ENCODE measurements at places on chromosomes 6 and 20.

DNA sequence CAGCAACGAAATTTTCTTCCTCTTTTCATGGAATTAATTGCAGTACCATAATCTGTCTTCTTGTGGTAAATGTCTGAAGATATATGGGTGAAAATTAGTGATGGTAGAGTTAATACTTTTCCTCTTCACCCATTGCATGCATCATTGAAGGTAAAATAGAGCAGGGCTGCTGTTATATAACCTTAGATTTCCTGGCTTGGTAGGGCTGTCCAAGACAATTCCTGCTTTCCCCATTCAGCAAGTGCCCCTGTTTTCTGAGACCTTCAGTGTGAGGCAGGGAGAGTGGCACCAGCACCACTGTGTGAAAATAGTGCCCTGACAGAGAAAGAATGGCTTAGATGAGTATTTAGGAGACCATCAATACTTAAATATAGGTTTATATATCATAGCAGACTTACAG, 202.0 kb downstream of the ZFAND3 start:
- no peak for DNase-seq

DNA sequence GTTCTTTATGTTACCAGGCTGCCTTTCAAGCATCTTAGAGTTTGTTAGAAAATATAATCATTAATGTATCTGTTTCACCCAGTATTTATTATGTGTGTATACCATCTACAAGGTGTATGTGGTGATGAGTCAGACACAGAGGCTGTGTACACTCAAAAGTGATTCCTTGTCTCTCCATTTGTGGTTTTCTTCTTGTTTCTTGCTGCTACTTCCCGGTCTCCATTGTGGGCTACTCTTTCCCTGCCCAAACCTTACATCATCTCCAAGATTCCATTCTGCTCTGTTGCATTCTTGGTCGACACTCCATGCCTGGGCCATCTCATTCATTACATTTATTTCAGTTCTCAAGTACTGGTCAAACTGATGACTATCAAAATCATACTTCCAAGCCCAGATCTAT, 182.2 kb upstream of the STXBP5 start:
- no peak for DNase-seq

GRCh38 chr6:11754625-11755271, 23.9 kb downstream of the ADTRP start:
- DNase-seq, result no peak

GRCh38 chr6:40627316-40627715, 40.2 kb upstream of the LRFN2 start:
- no peak for DNase-seq

DNA sequence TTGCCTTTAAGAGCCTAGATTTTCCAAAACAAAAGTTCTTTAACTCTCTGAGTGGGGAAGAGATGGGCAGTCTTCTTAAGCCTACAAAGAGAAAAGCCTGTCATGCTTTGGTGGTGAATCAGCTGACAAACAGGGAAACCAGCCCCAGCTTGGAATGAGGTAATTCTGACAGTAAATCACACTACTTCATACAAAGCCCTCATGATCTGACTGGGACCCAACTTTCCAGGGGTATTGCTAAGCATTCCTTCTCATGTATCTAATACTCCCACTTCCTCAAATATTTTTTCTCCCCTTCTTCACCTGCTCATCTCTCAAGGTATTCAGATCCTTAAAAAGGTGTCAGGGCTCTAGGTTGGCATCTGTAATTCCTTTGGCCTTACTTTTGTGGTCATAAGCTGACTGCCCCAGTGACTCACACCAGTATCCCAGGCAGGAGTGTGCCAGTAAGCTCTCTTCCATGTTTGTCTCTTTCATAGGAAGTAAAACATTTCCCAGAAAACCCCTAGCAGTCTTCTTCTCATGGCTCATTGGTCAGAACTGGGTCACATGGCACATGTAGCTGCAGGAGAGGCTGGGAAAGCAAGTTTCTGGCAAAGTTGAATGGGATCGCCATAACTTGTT, 15.0 kb upstream of the TBC1D22B start:
- no peak for DNase-seq

DNA sequence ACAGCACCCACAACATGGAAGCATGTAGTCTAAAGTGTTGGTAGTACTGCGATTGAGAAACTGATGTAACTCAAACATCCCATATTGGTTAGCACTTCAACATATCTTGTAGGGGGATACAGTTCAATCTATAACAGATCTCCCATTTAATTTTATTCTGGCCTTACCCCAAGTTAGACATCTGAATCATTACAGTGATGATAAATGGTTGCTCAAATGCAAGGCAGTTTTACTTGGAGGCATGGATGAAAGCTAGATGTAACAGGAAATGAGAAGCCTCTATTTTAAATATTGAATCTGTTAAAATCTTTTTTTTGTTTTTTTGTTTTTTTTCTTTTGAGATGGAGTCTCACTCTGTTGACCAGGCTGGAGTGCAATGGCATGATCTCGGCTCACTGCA, 44.2 kb upstream of the FAM50B start:
- DNase-seq, result no peak

GRCh38 chr6:13419422-13420195, 67.8 kb downstream of the GFOD1 start:
- DNase-seq, result no peak

DNA sequence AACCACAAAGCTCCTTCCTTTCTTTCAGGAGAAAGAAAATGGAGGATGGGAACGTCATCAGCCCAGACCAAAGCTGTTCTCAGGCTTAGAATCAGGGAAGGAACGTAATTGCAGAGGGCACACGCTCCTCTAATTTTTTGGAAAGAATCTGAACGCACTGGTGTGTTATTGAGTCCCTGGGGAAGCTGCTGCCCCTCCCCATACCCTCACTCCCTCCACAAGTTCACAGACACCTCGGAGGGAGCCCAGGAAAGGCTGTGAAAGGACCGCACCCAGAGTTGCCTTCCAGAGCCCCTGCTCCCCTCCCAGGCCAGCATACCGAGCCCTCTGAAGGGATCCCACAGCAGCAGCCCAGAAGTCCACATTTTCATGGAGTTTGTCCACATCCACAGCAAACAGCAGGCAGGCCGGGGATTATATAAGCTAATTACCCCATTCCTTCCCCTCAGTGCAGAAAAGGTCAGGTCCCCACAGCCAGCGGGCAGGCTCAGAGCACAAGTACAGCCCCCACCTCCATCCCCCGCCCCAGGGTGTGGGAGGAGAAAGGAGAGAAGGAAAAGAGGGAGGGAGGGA, 53.7 kb downstream of the ANKRD60 start:
- DNase-seq, result no peak

DNA sequence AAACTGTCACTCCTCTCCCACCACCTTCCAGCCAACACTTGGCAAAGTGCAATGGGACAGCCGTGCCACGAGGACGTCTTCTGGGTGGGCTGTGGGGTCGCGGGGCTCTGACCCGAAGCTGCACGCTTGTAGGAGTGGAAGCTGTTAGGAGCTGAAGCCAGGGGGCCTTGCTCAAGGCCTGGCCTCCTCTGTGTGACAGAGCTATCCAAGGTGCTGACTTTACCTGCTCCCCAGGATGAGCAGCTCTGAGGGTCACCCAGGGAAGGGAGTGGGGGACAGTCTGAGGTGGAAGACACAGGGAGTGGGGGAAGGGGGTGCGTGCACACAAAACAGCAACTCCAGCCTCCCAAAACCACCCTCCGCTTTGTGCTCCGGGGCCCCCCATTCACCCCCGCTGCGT, 17.5 kb upstream of the CHRNA4 start:
- no peak for DNase-seq

GRCh38 chr6:34536251-34536958, 19.7 kb downstream of the SPDEF start:
- no peak for DNase-seq

GRCh38 chr20:62754122-62754990, 41.9 kb upstream of the MRGBP start:
- DNase-seq, result no peak

- no peak for DNase-seq
Measured at GRCh38 chr6:92623431-92623830, 795.9 kb downstream of the EPHA7 start.

DNA sequence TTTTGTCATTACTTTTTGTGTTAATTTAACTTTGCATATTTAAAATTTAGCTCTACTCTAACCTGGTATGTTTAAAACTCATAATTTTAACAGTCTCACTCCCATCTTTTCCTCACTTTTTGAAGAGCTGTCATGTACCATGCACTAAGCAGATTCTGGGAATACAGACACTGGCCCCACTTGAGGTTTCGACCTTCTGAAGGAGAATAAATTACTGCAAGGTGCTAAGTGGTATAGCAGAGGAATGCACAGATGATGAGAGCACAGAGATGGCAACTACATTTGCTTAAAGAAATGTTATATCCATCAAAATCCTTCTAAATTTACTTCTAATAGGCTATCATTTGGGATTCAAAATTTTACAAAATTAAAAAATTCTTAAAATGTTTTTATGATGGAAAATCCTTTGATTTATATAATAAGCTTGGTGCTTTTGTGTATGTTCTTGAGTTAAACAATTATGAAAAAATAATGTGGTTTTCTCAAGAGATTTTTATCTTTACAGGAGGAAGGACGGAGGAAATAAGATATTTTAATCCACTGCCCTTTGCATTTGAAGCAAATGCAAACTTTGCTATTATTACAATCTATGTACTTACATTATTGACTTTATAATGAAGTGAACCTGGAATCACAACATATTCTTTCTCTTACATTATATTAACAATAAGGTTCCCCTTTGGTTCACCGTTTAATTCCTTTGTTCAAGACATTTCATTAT, 79.3 kb downstream of the AHI1 start:
- DNase-seq, result no peak

DNA sequence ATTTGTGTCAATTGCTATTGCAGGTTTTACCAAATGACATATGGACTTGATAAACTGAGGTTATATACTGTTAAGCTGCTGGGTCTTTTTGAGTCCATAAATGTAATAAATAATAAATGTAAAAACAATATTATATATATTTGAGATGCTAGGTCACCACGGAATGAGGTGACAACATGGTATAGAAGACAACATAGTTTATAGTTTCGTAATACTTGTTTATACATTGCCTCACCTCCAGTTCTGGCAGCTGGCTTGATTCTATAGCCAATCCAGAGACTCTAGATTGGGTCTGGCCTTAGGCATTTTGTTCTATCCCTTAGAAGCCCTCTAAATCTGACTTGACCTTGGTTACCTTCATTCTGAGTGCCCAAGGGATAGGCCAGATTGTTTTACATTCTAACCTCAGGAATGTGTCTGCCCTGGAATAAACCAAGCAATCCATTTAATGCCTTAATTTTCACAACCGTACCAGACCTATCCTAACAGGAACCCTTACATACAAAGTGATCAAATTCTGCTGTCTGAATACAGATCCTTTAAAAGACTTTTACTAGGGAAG, 61.5 kb upstream of the STXBP5 start:
- no peak for DNase-seq

- no peak for DNase-seq
Measured at GRCh38 chr20:63500902-63501817, 2.3 kb upstream of the EEF1A2 start.

DNA sequence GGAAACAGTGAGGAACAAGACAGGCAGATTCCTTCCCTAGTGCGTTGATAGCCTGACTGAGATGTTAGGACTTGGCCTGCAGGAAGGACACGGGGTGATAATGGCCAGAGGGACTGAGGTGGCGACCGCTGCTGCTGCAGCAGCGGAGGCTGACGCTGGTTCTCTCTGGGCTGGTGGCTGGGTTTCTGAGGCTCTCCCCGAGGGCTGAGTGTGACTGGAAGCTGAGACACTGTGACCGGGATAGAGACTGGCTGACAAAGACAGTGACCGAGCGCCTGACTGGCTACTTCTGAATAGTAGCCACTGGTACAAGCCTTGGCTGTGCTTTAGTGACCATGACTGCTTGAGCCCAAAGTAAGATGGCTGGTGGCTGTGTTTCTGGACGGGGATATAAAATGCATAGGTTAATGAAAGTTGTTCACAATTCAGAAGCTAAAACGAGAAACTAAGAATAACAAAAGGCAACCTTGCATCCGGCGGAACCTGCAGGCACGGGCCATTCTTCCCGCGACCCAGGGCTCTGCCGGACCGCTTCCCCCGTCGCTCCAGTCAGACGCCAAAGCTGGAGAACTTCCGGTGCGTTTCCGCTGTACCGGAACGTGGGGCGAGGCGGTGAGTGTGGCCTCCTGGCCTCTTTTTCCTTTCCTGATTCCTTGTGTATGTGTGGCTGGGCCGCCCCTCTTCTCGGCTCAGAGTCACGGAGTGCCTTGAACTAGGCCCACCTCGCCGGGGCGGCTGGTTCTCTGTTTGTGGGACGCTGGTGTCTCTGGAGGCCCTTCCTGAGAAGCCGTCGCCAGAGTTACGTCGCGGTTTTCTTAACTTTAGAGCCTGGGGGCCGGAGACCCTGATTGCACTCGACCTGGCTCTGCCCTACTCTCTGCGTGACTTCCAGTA, at the start of gene AAR2:
AAR2 (plus strand) TSS at position 587 of the 894 bp plus-strand sequence. CDS start 3,391 bp downstream, outside the sequence.
- DNase-seq, result peak; percentile 50

DNA sequence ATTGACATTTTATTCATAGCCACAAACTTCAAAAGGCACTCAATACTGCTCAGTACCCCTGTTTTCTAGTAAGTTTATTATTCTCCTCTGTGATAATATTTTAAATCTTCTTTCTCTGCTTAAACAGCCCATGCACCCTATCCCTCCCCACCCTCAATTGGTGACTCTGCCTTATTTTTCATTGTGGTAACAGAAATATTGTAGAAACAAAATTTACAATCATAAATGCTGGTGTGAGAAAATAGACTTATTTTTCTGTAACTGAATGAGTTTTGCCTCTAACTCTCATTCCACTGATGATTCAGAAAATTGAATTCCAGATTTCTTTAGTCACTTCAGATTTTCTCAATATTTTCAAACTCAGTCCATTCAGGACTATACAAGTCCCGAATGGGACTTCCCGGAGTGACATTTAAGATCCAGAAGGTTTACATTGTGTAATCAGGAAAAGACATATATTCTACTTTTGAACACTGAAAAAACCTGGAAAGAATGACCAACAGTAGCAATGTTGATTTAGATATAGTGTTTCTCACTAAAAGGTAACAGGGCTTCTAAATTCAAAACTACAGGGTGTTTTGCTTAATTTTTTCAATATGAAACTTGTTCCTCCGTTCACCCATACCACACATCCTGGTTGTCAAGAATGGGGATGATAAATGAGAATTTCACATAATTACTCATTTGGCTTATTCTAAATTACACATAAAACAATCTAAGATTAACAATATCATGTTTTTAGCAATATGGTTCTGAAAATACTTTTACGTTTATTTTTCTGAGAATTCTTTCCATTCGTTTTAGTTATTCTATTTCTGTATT, 34.8 kb upstream of the UST start:
- DNase-seq, result no peak

DNA sequence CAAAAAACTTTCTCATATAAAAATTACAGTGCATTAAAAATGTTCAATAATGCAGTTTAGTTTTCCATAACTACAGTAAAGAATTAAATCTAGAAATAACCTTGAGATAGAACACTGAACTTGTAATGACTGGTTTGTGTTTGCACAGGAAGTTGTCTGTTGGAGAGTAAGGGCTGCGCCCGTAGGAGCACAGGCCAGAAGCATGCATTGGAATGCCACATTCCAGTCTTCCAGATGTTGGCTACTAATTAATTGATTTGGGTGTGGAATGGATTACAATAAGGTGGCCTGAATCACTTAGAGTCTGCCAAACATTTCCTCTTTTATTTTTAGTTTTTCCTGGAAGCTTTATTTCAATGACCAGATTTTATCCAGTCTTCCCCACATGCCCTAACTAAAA, 582.6 kb upstream of the MMS22L start:
- DNase-seq, result no peak

- DNase-seq, result no peak
Measured at GRCh38 chr6:127247114-127248096, 19.3 kb upstream of the RNF146 start.

Data from progenitor cell of endocrine pancreas (in vitro differentiated cells).